Lung microvascular endothelial cell (primary cell): ENCODE measurements at places on chromosomes 3 and 15. TPM values are rescaled to one million over a fixed set of nuclear protein-coding genes. Genes with fewer than 3 reads are reported as not detected.

DNA sequence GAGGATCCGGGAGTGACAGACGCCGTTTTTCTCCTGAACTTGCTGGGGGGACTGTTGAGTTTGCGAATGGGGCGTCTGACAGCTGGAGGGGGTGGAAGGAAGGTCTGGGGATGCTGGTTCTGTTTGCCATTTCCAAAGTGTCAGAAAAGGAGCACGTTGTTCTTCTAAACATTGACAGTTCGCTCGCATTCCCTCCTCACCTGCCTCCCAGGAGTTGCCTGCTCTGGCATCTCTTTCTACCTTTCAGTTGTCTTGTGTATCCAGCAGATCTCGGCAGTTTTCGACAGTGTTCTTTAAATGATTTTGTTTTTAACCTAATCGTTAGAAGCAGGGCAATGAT lies 829 bp downstream of the SELENOT start:
- no peak for DNase-seq

- no peak for DNase-seq
Observed at GRCh38 chr3:160398820-160399124, 253 bp downstream of the IFT80 start.

DNA sequence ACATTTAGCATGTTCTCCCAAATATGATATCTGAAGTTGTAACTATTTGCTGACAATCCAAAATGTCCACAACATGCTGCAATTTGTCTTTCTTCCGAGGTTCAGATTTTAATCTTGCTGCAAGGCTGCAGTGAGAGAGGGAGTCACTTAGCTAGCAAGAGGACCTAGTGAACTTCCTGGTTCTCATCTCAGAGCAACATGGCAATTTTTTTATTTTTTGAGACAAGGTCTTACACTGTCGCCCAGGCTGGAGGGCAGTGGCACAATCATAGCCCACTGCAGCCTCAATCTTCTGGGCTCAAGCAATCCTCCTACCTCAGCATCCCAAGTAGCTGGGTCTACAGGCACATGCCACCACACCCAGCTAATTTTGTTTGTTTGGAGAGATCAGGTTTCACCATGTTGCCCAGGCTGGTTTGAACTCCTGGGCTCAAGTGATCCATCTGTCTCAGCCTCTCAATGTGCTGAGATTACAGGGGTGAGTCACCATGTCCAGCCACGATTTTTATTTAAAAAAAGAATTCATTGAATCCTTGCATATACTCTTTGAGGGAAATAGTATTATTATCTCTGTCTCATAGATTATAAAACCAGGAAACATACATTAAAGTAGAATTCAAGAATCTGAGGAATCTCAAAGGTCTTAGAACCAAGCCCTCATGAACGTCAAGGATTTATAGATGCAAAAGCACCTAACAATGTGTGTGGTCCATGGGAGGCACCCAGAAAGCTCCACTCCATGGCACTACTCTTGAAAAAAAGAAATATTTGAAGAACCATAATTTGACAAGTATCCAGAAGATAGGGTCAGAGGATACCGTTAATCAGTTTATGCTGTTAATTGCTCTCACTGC lies 9.1 kb downstream of the HDC start:
- DNase-seq = peak; percentile 7

DNA sequence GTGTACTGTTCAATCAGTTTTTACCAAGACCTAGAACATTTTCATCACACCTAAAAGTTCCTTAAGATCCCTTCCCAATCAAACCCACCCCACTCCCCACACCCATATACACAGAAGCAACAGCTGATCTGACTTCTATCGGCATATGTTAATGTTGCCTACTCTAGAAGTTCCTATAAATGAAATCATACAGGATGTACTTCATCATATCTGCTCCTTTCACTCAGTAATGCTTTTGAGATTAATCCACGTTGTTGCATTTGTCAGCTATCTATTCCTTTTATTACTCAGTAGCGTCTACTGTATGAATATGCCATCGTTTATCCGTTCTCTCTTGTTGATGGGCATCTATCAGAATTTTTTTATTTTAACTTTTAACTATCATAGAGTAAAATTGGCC lies 14.3 kb upstream of the FILIP1L start:
- DNase-seq = no peak

- no peak for DNase-seq
Observed at GRCh38 chr15:42348083-42348482, 11.2 kb upstream of the CAPN3 start.

DNA sequence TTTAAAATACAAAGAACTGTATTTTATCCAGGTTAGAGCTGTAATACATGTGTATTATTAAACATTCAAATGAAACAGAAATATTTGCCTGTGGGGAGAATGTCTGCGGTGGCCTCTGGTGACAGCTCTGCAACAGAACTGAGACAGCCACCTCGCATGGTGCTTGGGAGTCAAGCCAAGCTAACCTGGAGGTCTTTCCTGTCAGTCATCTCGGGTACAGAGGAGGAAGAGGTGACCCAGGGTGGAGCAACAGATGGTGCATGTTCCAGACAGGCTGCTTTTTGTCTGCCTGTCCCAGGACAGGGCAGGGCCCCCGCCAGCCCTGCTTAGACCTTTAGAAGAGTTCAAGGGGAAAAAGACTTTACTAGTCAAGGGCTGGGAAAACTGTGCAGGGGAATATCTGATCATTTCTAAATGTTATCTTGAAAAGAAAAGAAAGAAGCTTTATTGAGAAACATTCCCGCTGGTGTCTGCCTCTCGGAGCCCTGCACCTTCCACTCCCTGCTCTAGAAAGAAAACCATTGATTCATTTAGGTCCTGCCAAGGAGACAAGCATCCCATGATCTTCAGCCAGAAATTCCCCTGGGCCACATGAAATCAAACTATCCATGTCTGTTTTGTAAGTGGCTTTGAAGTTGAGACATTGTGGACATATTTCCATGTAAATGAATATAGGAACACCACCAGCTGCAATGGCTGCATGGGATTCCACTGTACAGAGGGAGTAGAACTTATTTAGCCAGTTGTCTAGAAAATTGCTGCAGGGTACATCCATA lies 5.5 kb upstream of the NR2E3 start:
- DNase-seq = no peak

The SCAMP5 gene
- 5.6 and 6.1 TPM in 2 replicates for total RNA-seq

The HTR3E gene
- total RNA-seq = not detected in 2 replicates

The ACSBG1 gene
- total RNA-seq = not detected in 2 replicates

The STT3B gene
- 120 and 142 TPM in 2 replicates for total RNA-seq
